ENCODE measurements at places on chromosomes 13 and 19.
A peak's percentile ranks its signal among the peaks of the same experiment; 100 is the strongest.

- DNase-seq = no peak
Measured at GRCh38 chr19:35126624-35126959, 8.3 kb downstream of the LGI4 start.

DNA sequence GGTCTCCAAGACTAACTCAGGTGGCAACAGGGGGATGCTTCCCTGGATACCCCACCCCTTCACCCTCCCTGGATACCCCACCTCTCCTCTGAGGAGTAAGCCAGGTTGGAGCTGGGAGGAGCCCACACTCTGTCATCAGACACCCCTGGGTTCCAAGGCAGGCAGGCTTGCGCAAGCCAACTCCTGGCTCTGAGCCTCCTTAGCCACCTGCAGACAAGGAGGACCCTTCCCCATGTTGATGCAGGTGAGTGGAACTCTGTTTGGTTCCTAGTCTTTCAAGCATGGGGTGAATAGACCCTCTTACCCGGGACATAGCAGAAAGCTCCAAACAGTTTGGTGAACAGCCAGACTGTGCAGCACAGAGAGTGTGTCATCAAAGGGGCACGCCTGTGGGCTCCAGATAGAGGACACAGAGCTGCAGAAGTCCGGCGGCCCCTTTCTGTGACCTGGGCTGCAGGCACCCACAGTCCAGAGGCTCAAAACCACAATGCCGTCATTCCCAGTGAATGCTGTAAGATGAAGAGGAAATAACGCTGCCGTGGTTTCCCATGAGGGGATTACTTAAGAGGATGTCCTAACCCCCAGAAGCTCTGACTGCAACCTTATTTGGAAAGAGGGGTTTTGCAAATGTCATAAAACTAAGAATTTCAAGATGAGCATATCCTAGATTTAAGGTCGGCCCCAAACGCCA is 12.1 kb upstream of the HAS1 start:
- DNase-seq = no peak

- no peak for DNase-seq
Measured at GRCh38 chr13:101453784-101454201, 1.3 kb downstream of the ITGBL1 start.

DNA sequence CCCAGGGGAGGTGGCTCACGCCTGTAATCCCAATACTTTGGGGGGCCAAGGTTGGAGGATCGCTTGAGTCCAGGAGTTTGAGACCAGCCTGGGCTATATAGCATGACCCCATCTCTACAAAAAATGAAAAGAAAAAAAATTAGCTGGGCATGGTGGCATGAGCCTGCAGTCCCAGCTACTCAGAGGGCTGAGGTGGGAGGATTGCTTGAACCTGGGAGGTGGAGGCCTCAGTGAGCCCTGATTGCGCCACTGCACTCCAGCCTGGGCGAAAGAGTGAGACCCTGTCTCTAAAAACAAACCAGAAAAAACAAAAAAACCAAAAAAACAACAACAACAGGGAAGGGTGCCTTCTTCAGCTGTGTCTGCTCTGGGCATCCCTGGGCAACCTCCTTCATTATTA is 499 bp upstream of the MYO1F start:
- DNase-seq = no peak

GRCh38 chr13:62296812-62297211 is 881.2 kb upstream of the PCDH20 start:
- DNase-seq = no peak

DNA sequence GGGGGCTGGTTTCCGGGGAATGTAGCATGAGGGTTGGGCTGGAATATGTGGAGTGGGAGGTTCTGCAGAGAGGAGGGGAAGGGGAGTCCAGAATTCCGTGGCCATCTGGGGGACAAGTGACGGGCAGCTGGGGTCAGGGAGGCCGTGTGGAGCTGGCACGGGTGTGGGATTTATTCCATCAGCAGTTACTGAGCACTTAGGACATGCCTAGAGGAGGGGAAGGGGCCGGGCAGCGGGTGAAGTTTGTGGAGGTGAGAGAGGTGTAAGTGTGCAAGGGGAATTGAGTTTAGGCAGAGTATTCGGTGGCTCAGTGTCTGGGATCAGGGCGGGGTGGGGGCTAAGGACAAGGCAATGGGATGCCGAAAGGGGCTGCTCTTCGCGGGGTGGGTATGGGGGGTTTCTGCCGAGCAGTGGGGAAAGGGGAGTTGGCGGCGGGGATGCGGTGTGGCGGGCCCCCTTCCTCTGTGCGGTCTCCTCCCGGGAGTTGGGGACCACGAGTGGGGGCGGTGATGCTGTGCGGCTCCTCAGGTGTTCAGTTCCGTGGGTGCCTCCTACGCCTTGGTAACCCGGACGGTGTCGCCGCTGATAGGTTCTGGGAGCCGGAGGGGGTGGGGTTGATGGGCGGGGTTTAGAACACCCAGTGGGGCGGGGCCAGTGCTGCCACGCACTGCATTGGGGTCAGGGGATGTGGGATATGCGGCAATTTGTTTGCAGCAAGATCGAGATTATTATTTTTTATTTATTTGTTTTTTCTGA is 5.4 kb downstream of the CCDC61 start:
- DNase-seq = peak; percentile 35

DNA sequence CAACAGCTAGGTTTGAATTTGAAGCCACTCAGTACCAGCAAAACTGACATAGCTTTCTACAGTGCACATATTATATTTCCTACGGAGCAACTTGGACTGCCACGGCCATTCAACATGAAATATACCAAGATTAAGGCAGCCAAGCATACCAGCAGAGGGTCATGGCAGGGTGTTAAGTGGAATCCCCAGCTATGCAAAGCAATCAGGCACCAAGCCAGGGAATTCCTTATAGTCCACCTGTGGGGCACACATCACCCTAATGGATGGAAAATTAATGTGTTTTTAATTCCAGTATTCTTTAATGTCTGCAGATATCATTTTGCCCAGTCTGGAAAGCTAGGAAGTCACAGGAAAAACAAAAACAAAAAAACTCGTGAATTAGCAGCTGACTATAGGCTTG is 1190.3 kb downstream of the EFNB2 start:
- DNase-seq = no peak

GRCh38 chr13:39635564-39635963 is 19.9 kb upstream of the COG6 start:
- no peak for DNase-seq

- DNase-seq = no peak
Measured at GRCh38 chr13:100434010-100434763, 154.4 kb downstream of the GGACT start.

DNA sequence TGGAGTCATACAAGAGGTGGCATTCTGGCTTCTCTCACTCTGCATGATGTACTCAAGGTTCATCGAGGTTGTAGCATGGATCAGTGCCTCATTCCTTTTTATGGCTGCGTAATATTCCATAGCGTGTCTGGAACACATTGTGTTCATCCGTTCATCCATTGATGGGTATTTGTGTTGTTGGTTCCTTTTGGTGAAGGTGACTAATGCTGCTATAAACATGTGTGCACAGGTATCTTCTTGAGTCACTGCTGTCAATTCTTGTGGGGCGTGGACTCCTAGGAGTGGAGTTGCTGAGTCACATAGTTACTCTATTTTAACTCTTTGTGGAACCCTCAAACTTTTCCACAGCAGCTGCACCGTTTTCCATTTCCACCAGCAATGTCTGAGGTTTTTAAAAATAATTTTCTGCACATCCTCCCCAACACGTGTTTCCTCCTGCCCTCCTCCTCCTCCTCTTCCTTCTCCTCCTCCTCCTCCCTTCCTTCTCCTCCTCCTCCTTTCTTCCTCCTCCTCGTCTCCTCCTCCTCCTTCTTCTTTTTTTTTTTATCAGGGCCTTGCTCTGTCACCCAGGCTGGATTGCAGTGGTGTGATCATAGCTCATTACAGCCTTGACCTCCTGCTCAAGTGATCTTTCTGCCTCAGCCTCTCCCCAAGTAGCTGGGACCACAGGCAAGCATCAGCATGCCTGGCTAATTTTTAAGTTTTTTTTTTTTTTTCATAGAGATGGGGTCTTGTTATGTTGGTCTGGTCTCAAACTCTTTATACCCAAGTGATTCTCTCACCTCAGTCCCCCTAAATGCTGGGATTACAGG is 2.0 kb upstream of the TMEM221 start:
- DNase-seq = peak; percentile 40

GRCh38 chr19:47464675-47465419 is 6.8 kb downstream of the SLC8A2 start:
- no peak for DNase-seq

DNA sequence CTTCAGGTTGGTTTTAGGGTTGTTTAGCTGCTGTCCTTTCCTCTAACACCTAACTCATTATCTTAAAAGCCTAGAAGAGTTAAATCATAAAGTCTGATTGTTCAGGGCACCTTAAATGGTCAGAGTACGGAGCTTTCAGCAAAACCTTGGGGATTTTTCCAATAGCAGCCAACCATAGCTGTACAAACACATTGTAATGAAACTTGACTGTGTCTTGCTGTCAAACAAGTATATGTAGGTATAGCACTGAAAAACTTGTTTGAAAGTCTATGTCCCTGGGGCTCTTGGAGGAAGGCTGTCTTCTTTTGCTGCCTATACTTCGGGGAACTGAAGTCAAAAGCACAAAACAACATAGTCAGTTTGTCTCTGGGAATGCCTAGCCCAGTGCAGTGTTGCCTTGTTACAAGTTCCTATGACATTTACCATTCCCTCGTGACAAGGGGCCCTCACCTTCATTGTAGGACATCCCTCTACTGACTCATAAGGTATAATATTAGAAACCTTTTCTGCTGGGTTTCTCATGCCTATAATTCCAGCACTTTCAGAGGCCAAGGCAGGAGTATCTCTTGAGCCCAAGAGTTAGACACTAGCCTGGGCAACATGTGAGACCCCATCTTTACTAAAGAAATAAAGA is 474.5 kb upstream of the NBEA start:
- no peak for DNase-seq

DNA sequence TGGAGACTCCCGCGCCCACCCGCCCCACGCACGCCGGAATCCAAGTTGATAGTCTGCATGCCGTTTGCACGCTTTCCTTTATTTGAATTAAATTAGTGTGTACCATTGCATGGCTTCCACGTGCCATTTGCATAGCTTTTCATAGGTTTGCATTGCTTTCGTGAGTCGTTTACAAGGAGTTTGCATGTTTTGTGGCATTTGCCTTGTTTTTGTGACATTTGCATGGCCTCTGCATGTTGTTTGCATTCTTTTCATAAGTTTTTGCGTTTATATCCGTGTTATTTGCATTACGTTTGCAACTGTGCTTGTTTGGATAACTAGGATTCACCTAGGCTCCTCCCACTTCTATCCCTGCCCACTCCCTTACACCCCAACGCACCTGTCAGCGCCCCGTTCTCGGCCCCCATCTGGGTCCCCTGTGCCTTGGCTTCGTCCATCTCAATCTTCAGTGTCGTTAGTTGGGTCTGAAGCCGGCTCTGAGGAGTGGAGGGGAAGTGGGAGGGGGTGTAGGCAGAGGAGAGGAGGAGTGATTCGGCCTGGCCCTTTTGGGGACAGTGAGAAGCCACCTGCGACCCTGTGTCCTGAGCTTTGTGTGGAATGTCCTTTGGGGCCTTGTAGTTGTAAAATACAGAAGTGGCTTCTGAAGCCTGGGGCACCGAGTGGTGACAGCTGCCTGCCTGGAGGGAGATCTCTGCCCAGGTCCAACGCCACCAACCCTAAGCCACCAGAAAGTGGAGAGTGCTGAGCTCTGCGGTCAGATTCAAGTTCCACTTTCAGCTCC is 2.4 kb downstream of the CCDC194 start:
- no peak for DNase-seq

DNA sequence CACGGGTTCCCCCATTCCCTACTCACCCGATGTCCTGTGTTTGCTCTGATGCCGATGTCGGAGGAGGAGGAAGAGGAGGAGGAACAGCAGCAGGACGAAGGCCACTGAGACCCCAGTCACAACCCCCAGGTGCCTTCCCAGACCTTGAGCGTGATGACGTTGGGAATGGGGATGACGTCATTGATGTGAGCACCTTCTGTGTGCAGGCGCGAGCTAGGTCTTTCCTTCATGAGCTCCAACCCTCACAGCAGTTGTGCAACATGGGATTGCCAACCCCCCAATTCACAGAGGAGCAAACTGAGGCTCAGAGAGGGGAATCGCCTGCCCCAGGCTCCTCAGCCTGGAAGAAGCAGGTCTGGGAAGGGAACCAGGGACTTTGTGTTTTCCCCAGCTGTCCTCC is 4.2 kb downstream of the LILRB5 start:
- DNase-seq = no peak

DNA sequence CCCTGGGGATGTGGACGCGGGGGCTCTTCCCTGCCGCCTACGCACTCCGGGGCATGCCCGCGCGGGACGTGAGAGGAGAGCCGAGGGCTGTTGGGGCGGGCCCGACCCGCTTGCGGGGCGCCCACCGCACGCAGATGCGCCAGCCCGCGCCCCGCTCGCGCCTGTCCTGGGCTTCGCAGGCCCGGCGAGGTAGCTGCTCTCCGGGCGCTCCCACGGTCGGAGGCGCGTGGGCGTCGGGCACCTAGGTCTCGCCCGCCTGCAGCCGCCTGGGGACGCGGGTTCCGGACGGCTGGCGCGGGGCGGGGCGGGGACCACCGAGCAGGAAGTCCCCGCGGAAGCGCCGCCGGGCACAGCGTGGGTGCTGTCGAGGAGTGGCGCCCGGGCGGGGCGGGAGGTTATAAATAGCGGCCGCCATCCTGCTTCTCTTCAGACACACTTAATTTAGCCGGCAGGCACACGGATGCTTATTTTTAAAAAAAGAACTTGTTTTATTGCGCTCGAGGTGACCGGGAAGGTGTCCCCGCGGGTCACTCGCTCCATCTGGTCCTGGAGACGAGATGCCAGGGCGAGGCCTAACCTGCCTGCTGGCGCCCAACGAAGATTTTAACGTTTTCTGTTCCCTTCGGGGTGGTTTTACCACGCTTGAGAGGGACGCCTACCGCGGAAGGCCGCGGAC is 561 bp upstream of the GJA3 start:
- no peak for DNase-seq

- no peak for DNase-seq
Measured at GRCh38 chr13:98398581-98398980, 178.3 kb downstream of the STK24 start.

GRCh38 chr13:75702476-75702875 is 66.3 kb downstream of the LMO7 start:
- DNase-seq = no peak

DNA sequence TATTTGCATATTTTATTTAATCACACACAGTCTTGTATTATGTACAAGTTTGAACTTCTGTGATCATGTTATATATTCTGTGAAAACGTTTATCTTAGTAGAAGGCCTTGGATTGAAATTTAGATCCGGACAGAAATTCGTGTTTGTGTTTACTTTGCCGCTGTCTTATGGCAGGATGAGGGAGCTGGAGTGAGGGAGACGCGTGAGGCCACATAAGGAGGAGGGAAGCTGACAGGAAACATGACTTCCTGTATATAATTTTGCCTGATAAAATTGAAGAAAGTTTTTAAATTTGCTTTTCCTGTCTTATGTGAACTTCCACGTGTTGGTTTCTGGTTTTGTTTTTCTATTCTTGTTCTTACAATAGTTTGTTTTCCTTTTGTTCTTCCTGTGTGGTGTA is 200.2 kb downstream of the MTUS2 start:
- DNase-seq = no peak

DNA sequence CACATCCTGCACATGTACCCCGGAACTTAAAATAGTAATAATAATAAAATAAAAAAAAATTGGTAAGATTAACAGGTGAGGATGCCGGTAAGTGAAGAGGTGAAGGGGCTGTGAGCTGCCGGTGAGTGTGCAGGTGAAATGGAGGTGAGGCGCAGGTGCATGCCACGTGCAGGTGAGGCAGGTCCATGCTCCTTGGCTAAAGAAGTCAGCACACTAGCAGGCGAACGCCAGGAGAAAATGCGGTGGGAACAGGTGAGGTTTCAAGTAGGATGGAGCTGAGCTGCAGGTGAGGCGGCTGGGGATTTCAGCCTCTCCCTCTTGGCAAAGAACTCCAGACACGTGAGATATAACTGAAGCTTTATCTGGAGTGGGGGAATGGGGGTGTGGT is 7.5 kb upstream of the TNFSF14 start:
- DNase-seq = no peak

All from stimulated activated CD4-positive, alpha-beta T cell treated with anti-CD3 and anti-CD28 coated beads, TNF-alpha, amount 100 ng/mL, for 24 hours (primary cell).